ENCODE measurements at places on chromosomes 6 and 20. TPM values are rescaled to one million over a fixed set of nuclear protein-coding genes. Genes with fewer than 3 reads are reported as not detected.
A peak's percentile ranks its signal among the peaks of the same experiment; 100 is the strongest.

PTPRT gene
- not detected for total RNA-seq

- no peak for DNase-seq
Observed at GRCh38 chr6:152207915-152208714, 400.6 kb downstream of the ESR1 start.

TCP11 gene
- total RNA-seq: not detected

IL20RA gene
- total RNA-seq: 0.40 TPM

DNA sequence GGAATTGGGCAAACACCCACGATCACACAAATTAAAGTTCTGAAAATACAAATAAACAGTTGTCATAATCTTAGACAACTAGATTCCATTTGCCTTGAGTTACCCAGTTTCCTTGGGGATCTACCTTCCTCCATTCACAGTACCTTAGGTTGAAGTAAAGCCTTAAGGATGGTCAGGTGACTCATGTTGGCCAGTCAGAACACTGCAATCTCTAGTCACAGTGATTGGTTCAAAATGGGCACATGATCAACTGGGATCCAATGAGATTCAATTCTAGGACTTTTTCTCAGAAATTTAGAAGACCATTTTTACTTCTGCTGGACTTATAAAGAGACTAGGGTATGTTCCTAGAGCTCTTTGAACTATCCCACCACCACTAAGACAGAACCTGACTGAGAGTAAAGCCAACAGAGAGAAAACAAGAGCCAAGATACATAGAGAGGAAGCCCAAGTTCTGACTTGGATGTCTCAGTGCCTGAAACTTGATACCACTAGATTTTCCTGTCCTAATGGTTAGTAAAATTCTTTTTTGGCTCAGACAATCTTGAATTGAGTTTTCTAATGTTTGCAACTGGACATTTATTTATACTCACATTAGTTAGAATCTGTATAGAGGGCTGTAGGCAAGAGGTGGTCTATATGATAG is 8.6 kb upstream of the CLIC5 start:
- DNase-seq: no peak

TBXT gene
- not detected for total RNA-seq

- DNase-seq: peak; percentile 76
Observed at GRCh38 chr20:63969838-63970713, at the start of gene ZNF512B. Gene ZNF512B, minus strand, starts transcription at chr20:63969930. Its CDS starts 1,980 bp downstream, at chr20:63967950.

GRCh38 chr20:6295867-6296256 is 173.0 kb upstream of the FERMT1 start:
- no peak for DNase-seq

DNA sequence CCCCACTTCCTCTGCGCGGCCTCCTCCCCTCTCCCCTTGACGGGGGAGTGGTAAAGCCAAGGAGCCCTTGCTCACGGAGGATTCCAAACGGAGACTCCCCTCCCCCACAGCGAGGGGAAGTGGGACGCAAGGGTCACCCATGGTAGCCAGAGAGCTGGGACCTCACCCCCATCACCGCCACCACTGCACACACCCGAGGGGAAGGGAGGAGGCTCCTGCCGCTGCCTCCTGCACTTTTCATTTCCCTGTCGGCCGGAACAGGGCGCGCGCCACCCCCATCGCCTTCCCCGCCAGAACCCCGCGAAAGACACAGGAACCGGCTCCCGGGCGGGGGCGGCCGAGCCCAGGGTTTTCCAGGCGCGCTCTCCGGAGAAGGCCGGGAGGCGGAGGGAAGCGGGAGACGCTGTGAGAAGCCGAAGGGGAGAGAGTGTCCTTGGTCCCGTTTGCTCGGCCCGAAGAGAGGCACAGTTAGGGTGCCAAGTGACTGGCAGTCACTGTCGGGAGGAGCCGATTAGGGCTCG is 789 bp downstream of the CCND3 start:
- DNase-seq: no peak

CYP39A1 gene
- 0.60 TPM for total RNA-seq

DNA sequence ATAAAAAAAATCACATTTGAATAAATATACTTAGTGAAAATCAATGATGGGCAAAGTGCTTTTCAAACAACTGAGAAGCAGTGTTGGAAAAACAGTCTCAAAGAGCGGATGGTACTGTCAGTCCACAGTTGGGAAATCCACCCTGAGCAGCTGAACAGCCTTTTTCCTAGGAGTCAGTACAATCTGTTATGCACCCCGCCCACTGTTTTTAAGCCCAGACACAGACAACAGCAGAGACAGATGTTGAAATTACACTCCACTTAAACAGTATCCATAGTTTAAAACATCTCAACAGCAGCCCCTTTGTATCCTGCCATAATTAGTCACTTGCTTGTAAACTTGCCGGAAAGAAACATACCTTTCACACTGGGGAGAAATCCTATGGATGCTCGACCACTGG is 372 bp downstream of the KIAA0408 start:
- DNase-seq: no peak

HLA-DQA1 gene
- total RNA-seq: not detected

GRCh38 chr6:118683881-118684872 is 32.8 kb upstream of the CEP85L start:
- DNase-seq: peak; percentile 82

DNA sequence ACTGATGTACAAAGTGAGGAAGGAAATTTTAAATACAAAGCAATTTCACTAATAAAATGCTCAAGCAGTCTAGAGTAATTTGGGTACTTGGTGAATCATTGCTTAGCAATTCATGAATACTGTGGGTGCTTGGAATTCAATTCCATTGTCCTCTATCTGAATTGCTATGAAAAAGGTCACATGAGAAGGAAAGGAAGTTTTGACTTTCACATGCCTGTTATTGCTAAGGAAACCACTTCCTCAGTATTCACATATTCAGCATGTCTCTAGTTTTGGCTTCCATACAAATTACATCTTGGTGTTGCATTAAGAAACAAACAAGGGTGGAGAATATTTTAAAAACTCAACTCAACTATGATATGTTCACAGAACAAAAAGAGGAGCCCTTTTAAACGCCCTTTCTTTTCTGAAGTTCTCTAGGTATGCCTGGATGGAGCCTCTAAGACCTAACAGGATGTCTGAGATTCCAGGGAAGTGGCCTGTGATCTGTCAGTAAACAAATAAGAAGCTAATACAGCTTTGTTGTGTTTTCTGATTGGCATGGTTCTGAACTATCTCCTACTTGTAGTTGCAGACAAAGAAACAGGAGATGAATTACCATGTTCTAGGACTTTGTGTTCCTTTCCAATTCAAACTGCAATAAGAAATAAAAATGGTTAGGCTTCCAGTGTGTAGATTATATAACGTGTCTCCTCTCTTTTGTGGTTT is 190.4 kb downstream of the OGFRL1 start:
- peak; percentile 97 for DNase-seq

DNA sequence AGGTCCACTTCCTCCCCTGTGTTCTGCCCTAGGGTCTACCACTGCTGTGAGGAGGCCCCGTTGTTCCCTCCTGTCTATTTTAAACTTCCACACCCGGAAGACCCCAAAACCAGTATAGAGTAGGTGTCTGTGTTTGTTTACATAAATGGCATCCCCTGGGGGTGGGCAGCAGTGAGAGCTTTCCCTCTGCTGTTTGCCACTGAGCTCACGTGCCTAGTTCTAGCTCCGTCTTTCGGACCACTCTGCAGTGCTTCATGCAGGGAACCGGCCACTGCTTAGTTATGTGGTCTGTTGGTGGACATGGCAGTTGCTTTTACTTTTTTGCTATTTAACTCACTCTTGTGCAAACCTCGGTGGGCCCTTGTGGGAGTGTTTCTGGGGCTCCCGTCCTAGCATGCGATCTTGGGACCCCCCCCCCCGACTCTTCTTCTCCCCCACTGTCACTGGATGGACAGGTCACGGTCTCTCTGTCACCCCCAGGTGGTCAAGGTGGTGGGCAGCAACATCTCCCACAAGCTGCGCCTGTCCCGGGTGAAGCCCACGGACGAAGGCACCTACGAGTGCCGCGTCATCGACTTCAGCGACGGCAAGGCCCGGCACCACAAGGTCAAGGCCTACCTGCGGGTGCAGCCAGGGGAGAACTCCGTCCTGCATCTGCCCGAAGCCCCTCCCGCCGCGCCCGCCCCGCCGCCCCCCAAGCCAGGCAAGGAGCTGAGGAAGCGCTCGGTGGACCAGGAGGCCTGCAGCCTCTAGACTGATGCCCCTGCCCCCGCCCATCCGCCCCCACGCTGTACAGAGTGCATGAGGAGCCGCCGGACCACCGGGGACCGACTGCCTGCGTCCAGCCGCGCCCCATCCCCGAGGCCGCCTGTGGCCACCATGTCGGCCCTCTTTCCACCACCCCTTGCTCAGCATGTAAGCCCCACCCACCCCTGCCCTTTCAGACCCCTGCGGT is 40.9 kb downstream of the VSTM2L start:
- DNase-seq: no peak

EFHC1 gene
- total RNA-seq: 4.0 TPM

GRCh38 chr6:99563056-99563723 is 5.3 kb downstream of the CCNC start:
- DNase-seq: no peak

DNA sequence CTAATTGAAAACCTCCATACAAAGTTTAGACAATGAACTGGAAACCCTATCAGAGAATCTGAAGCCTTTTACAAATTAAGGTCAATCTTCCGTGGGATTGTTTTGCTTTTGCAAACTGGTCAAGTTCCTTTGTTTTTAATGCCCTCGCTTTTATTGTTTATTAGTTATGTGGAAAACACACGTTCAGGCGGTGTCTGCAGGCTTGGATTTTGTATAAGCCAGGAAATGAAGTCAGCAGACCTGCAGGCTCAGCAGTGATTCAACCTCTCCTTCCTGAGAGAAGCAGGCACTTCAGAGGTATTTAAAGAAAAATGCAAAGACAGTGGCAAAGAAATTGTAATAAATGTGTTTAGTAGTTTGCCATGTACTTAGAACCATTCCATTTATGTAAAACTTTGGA is 103.4 kb upstream of the PDE10A start:
- peak; percentile 92 for DNase-seq

DNA sequence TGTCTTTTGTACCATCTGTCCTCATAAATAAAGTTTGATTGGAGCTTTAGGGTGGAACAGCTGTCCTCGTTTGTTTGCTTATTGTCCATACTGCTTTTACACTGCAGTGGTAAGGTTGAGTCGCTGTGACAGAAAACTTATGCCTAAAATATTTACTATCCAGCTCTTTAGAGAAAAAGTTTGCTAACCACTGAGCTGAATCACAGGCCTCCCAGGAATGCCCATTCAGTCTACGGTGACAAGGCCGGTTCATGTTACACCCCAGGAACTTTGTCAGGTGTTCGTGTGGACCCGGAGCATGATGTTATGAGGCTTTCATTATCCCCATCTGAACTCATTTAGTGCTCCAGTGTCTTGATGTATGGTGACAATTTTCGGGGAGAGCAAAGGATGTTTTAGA is 401.1 kb downstream of the SAMD5 start:
- no peak for DNase-seq

DNA sequence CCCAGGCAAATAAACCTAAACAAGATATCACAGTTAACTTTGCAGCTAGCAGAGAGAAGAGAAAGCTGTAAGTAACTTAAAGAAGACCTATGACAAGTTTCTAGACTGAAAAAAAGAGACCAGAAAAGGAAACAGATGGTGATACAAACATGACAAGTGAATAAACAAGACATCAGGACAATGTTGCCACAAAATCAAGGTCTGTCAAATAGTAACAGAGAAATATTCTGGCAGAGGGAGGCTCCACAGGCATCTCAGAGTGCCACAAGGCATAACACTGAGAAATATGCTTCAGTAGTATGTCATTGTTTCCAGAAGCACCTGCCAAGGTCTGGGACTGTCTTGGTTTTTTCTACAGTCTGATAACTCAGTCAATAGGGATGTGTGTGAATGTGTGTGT is 332.2 kb downstream of the KHDRBS2 start:
- DNase-seq: no peak

- no peak for DNase-seq
Observed at GRCh38 chr6:50818673-50819072, at the start of gene TFAP2B. Gene TFAP2B, plus strand, starts transcription at chr6:50818871. Its CDS starts 21 bp downstream, at chr6:50818892.
